ENCODE measurements at places on chromosomes 6 and 20.

- no peak for DNase-seq
Observed at GRCh38 chr6:103715269-103715668, 1144.5 kb downstream of the HACE1 start.

GRCh38 chr6:69232008-69232407, 564.8 kb downstream of the LMBRD1 start:
- no peak for DNase-seq

DNA sequence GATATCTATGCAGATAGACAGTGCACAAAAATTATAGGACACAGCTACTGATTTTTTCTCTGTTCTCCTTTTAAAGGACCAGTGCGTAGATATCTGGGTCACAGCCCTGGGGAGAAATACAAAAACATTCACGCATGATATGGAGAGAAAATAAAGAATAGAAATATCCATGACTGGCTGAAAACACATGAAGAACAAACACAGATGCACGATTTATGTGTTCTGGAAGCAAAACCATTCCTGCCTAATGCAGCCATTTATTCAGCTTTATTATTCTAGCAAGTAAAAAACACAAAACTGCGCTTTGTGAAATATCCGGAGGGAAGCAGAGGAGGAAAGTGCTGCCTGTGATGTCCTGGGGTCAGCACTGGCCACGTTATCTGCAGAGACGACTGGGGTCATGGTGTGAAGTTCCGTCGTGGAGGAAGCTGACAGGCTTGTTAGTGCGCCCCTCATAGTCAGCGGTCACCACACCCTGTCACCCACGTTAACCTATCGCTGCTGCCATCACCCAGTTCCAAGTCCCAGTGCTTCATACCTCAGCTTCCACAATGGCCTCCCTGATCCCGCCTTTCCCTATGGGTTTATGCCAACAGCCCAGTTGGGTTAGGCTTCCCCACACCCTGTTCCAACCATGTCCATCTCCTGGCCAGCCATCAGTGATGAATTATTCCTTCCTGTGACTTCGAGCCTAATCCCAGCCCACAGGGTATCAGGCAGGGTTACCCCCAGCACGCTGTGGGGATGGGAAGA, 86.6 kb upstream of the RPS6KA2 start:
- no peak for DNase-seq

- DNase-seq: peak; percentile 9
Observed at GRCh38 chr20:34473262-34473883, 42.8 kb upstream of the DYNLRB1 start.

GRCh38 chr6:16635291-16635809, 125.9 kb downstream of the ATXN1 start:
- DNase-seq: no peak

DNA sequence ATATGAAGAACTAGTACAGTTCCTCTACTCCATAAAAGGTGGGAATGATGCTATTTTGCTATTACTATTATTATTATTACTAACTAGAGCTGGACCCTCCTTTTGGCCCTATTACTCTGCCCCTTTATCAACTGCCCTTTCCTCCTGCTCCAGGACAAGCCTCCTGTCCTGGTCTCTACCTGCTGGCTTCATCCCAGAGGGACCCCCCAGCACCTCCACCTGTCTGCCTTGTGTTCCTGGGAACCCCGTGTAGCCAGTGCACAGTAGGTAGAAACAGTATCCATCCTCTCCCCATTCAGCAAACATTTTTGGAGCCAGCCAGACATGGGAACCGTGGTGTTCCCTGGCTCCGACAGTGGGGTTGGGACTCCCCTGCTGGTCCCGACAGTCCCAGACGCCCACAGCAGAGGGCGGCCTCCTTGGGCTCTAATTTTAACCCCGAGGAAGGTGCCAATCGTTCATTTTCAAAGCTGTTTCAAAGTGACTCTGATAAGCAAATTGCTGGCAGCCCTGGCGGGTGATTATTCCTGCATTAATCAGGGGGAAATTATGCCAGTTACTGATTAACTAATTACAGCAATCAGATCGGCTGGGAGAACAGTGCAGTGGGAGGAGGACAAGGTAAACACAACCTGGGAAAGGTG, 44.2 kb upstream of the MDGA1 start:
- no peak for DNase-seq

GRCh38 chr20:24699321-24700165, 230.1 kb downstream of the SYNDIG1 start:
- DNase-seq: no peak

DNA sequence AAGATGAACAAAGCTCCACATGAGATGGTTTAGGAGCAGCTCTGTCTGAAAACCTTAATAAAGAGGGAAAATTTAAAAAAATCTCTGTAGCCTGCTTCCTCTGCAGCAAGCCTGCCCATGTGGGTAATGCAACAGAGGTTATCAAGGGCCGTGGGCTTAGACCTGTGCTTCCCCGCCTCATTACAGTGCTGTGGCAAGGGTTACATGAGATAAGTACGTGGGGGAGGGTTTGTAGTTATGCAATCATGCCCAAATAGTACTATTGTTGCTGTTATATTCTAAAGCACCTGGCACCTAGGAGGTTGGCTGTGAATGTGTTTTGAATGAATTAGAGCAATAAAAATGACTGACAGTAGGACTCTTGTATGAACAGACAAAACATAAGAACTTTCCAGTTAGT, 68.3 kb downstream of the PKHD1 start:
- peak; percentile 41 for DNase-seq

GRCh38 chr6:31521835-31522234, 6.9 kb upstream of the MCCD1 start:
- DNase-seq: no peak

- DNase-seq: no peak
Observed at GRCh38 chr6:38302838-38303237, 336.9 kb downstream of the BTBD9 start.

GRCh38 chr20:43914311-43915210, at the start of gene TOX2:
Gene TOX2 (plus strand): TSS chr20:43914852. CDS start chr20:43914892, 40 bp downstream.
- peak; percentile 56 for DNase-seq

GRCh38 chr20:63457737-63458136, 14.7 kb downstream of the KCNQ2 start:
- no peak for DNase-seq

GRCh38 chr20:46400253-46400652, 6.2 kb downstream of the ELMO2 start:
- no peak for DNase-seq

- no peak for DNase-seq
Observed at GRCh38 chr20:52731093-52731492, 241.1 kb upstream of the TSHZ2 start.

- DNase-seq: no peak
Observed at GRCh38 chr6:111486921-111487320, 3.9 kb upstream of the REV3L start.

DNA sequence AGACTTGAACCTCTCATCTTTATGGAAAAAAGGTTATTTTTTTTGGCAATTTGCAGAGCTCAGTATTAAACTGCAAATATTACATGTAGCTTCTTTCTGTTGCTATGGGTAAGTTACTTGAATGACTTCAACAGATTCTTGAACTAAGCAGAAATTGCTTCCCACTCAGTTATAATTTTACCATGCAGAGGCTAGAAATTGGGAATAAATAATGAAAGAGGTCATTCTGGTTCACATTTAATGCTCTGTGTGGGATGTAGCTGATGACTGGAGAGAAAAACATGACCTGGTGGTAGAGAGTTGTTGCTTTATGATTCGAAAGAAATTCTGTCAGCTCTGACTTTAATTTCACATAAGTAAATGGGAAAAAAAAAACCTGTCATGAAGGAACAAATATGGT, 16.8 kb upstream of the ADGB start:
- DNase-seq: no peak

- DNase-seq: no peak
Observed at GRCh38 chr20:10579942-10580341, 93.9 kb downstream of the JAG1 start.

DNA sequence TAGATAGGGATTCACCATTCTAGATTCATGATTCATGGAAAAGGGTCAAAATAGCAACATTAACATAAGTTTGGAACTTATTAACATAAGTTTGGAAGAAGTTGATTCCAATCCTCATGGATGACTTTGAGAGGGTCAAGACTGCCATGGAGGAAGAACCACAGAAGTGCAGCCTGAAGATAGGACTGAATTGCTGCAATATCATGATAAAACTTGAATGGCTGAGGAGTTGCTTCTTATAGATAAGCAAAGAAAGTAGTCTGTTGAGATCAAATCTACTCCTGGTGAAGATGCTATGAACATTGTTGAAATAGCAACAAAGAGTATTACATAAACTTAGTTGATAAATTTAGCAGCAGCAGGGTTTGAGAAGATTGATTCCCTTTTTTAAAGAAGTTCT, 62.2 kb downstream of the GMDS start:
- DNase-seq: no peak

DNA sequence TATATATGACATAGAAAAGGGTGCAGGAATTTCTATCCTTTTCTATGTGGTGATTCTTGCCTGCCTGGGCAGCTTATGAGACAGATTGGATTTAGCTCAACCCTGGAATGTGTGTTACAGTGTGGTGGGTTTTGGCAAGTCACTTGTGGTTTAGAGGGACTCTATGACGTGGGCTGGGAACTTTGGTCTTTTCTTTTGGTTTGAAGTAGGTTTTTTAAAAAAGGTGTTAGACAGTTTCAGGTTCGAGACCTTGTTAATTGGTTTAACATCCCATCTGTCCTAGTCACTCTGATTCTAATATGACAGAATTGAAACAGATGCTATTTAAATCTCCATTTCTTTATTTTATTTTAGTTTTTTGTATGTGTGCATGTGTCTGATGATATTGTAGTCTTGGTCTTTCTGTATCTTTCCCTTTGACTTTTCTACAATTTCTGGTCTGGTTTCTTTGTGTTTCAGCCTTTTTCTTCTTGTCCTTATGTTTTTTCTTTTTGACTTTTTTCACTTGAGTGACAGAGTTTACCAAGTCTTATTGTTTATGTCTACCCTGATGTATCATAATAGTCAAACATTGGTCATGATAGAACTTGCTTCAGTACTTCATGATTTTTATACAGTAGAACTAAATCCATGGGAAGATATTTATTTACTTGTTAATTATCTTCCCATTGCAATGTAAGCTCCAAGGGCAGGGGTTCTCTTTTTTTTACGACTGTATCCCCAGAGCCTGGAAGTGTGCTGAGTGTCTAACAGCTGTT, 174.3 kb downstream of the CDKAL1 start:
- no peak for DNase-seq

- no peak for DNase-seq
Observed at GRCh38 chr6:18049646-18050045, 62.2 kb upstream of the KIF13A start.

DNA sequence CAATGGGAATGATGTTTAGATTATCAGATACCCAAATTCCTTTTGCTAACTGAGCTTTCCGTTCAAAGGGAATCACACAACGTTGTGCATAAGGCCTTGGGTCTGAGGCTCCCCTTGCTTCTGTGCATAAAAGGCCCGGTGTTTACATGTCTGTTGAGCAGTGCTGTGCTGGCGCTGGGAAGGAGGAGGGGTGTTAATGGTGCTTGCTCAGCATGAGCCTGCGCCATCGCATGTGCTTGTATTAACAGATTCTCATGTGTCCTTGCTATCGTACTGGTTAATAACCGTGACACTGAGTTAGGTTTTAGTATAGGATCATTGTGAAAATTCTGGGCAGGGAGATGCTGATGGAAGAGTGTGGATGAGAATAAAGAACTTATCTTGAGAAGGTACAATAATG, 62.3 kb upstream of the TRAF3IP2 start:
- no peak for DNase-seq

DNA sequence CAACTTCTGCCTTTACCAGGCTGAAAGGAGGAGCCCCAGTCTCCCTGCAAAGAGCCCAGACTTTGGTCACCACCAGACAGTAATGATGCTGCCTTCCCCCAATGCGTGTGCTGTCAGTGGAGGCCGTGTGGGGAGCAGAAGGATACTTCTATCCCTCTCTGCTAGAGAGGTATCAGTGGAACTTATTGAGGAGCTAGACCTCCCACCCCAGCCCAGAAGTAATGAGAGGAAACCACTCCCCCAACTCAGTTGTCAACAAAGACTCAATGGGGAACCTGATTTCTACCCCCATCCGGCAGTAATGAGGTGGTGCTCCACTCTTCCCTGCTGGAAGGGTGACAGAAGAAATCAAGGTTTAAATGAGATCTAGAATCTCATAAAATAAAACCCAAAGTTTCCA, 4.4 kb upstream of the WFDC8 start:
- DNase-seq: no peak

DNA sequence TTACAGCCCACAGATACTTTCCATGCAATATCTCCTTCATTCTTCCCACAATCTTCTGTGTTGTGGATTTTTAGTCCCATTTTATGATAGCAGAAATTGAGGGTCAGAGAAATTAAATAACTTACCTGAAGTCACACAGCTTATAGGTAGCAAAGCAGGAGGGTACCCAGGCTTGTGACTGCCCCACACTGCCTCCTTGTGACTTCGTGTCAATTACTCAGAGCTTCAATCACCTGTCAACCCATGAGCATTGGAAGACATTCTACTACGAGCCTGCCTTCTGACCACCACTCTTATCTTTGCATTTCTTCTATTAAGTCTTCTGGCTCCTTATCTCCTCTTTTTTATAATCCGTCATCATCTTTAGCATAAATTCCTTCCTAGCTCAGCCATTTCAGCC, 71.6 kb upstream of the NRSN1 start:
- DNase-seq: no peak

GRCh38 chr20:45467861-45468260, 1.7 kb upstream of the WFDC2 start:
- DNase-seq: peak; percentile 67

GRCh38 chr20:24766826-24767622, 182.0 kb upstream of the CST7 start:
- no peak for DNase-seq

- no peak for DNase-seq
Observed at GRCh38 chr6:431986-432385, 40.4 kb downstream of the IRF4 start.

DNA sequence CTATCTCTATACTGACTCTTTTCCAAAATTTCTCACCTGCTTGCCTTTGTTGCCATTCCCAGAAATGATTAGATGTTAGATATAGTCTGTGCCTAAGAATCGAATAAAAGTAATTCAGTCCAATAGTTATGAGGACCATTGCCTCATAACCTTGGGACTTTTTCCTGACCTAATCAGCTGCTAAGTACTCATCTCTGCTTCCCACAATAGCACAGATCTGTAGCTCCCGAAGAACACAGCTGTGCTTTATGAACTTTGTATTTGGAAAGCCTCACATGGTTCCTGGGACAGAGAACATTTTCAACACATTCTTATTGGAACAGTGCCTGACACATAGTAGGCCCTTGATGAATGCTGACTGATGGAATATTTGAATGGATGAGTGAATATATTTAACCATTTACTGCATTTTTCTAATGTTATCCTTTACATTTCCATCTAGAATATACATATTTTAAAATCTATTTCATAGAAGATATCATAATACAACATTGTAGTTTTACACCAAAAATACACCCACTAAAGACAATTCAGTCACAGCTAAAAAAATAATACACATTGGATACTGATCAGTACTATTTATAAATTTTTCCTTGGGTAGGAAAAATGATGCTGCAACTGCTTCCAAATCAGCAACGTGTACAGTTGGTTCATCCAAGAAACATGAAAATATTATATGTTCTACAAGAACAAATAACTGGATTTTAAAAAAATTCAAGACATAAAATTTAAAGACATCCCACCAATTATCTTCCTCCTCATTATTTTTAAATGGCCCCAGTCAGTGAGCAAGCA, 53.9 kb downstream of the HS3ST5 start:
- DNase-seq: no peak

GRCh38 chr20:39660226-39660625, 698.1 kb downstream of the DHX35 start:
- no peak for DNase-seq

Measured in NCI-H510A (cell line).